ENCODE measurements at places on chromosomes 1 and 21.

- DNase-seq: peak; percentile 63
Observed at GRCh38 chr1:182206626-182207239, 145.2 kb upstream of the ZNF648 start.

DNA sequence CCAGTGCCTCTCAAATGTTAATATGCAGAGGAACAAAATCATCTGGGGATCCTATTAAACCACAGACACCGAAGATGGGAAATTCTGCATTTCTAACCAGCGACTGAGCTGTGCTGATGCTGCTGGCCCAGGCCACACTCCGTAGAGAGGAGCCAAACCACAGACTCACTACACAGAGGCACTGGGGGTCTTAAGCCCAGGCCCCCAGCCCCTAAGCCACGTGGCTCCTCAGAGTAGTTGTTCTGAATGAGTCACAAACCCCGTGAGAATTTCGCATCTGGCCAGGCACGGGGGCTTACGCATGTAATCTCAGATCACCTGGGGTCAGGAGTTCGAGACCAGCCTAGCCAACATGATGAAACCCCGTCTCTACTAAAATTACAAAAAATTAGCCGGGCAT, 2.8 kb upstream of the CELA2A start:
- no peak for DNase-seq

DNA sequence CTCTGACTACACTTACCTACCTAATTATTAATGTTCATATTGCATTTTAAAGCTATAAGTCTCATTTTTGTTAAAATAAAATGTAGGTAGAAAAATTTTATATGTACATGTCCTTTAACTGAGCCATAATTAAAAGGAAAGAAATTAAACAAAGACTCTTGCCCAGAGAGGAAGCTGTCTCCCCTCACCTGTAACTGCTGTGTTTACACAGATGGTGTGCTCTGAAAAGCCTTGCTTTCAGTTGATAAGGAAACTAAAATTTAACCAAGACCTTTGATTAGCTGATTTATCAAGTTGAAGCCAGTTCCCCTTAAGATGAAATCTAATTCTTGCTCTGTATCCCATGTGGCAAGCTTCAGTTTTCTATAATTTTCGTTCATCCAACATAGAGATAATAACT, 213.5 kb downstream of the LYPLAL1 start:
- no peak for DNase-seq

DNA sequence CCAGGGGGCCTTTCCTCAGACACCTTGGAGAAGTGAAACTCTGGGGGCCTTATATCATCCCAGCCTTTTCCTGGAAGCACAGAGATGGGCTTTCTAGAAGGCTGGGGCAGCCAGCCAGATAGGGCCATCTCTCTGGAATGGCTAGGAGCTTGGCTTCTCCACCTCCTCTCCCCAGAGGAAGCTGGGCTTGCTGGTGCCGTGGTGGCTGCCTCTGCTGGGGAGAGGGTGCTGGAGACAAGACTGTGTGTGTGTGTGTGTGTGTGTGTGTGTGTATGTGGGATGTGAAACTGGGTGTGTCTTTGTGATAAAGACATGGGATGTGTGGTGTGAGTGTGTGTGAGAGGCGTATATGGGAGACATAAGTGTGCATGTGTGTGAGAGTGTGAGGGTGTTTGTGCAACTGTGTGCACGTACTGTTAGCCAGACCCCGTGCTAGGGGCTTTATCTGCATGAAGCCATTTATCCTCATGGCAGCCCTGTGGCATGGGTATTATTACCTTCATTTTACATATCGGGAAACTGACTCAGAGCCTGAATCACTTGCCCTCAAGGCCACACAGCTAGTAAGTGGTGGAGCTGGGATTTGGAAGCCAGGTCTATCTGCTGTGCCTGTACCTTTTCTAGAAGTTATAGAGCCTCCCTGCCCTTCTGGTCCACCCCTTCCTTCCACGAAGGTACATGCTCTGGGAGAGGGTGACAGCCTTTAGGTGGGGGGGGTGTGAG, 44.2 kb downstream of the PTPRU start:
- DNase-seq: no peak

- DNase-seq: peak; percentile 87
Observed at GRCh38 chr1:156126043-156126629, 11.6 kb downstream of the LMNA start.

- peak; percentile 79 for DNase-seq
Observed at GRCh38 chr1:19405761-19406487, 79.4 kb downstream of the CAPZB start.

GRCh38 chr1:8651236-8651890, 166.1 kb downstream of the RERE start:
- DNase-seq: no peak

DNA sequence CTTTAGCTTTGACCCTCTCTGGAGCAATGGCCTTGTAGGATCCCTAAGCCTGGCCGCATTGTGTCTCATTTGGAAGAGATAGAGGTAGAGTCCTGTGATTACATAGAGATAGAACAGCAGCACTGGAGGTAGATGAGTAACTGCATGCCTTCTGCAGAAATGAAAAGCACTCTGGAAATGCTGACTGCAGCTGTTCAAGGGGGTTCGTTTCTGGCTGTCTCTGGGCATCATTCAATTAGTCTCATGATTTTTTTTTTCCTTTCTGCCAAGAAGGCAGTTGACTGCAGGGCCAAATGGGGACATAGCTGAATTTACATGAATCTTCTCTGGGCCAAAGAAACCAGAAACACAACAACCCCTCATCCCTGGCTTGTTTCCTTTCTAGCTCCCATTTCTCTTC, 28.1 kb upstream of the SNX27 start:
- no peak for DNase-seq

GRCh38 chr1:22619252-22619651, 17.2 kb upstream of the C1QA start:
- no peak for DNase-seq

DNA sequence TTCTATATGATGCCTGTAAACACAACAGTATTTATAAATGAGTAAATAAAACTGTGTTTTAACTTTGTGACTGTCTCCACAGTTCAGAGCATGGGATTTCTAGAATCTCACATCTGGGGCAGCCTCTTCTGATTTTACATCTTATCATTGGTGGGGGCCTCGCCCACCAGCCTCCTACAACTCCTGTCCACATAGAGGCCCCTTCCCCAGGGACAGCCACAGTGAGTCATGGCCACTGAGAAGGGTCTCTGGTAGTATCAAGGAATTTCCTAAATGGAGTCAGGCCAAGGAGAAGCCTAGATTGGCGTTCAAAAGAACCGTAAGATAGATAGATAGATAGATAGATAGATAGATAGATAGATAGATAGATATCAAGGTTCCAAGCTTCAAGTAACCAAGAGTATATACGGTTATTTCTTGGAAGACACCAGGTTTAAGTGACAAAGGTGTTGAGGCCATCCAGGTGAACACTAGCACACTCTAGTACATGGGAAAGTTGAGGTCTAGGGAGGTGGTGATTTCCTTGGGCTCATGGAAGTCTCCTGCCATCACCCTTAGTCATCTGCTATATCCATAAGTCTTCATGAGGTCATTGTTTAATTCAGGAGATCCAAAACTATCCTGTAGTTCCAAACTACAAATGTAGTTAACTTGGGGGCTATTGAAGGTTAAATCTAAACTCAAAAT, 121.6 kb downstream of the SYT2 start:
- no peak for DNase-seq

DNA sequence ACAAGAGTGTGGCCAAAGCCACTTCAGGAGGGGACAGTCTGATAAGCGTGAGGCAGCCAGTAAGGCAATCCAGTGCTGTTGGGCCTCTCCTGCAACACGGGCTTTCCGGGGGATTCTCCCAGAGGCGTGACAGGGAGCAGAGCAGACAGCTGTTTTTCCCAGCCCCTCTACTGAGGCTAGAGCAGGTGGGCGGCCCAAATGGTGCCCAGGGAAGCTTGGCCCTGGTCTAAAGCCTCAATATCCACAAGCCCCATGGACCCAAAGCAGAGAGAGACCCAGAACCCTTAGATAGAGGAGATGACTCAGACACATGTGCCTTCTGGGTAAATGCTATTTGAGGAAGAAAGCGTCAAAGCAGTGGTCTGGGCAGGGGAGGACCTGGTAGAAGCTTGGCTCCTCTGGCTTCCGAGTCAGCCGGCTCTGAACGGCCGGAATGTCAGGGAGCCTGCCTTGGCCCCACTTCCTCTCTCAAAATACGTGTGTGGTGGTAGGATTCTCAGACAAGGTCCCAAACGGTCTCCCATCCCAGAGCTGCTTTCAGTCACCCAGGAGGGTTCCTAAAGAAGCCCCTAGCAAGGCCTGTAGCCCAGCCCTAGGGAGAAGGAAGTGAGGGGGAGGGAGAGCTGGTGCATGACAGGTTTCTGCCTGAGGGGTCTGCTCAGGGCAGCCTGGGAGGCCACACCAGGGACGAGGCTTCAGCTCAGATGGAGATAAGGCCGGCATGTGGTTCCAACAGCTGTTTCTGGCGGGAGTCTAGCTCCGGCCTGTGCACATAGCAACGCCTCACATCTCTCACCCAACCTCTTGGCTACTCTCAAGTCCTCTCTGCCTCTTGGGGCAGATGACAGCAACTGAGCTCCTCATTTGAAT, 28.8 kb downstream of the PIK3C2B start:
- DNase-seq: no peak

GRCh38 chr1:2404890-2405511, 7.4 kb downstream of the PEX10 start:
- DNase-seq: no peak

GRCh38 chr1:4494558-4494957, 159.9 kb upstream of the AJAP1 start:
- no peak for DNase-seq

DNA sequence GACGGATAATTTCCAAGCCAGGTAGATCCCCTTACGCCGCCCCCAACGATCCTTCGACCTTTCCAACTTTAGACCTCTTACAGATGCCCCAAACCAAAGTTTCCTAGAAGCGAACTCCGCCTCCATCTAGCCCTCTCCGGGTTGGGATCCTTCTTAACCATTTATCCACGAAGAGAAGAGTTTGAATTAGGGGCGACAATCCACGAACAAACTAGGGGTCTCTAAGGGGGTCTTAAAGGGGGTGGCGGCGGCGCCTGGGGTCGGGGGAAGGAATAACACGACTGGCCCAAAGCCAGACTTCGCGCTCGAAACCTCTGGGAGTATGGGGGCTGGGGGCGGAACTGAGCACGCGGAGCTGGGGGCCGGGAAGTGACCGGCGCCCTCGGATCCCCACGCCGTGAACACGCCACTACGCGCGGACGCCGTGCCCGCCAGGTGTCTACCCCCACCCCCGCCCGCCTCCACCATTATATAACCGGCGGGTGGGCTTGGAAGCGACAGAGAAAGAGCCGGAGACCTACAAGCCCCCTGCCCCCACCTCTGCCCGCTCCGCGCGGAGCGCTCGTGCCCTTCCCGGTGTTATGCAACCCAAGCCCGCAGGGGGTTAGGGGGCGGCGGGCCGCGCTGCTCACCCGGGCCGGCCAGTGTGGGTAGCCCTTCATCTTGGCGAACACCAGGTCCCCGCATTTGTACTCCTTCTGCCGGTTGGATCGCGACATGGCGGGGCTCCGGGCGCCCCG, 594 bp downstream of the HDGF start:
- no peak for DNase-seq

DNA sequence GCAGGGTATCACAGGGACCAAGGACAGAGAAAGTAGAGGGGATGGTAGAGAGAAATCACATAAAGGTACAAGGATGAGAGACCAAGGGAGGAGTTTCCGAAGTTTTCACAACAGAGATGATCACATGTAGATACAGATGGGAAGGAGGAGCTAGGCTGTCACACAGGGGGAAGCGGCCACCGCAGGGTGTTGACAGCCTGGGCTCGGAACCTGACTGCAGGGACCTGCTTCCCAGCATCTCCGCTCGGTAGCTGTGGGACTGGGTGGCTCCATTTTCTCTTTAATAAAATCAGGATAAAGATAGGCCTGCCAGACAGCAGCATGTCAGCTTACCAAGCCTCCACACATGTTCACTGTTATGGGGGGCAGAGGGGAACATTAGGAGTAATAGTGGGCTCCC, 32.3 kb downstream of the CDCA8 start:
- DNase-seq: no peak

DNA sequence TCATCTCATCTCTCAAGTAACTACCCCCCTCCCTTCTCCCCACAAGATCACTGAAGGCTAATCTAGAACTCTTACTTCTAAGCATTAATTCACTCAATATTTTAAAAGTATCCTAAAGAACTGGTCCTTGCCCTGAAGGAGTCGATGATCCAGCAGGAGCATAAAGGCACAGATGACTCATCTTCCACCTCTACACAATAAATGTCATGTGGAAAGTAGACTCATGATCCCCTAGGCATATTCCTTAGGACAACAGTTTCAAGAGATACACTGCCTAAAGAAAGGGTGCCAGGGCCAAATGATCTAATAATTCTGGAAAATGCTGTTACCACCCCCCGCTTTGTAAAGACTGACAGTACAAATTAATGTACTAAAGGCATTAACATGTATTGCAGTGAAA, 85.8 kb upstream of the DIRAS3 start:
- DNase-seq: no peak

- DNase-seq: no peak
Observed at GRCh38 chr21:42039470-42039901, 29.3 kb upstream of the ZBTB21 start.

GRCh38 chr1:22919341-22920025, 53.2 kb downstream of the LACTBL1 start:
- DNase-seq: no peak

DNA sequence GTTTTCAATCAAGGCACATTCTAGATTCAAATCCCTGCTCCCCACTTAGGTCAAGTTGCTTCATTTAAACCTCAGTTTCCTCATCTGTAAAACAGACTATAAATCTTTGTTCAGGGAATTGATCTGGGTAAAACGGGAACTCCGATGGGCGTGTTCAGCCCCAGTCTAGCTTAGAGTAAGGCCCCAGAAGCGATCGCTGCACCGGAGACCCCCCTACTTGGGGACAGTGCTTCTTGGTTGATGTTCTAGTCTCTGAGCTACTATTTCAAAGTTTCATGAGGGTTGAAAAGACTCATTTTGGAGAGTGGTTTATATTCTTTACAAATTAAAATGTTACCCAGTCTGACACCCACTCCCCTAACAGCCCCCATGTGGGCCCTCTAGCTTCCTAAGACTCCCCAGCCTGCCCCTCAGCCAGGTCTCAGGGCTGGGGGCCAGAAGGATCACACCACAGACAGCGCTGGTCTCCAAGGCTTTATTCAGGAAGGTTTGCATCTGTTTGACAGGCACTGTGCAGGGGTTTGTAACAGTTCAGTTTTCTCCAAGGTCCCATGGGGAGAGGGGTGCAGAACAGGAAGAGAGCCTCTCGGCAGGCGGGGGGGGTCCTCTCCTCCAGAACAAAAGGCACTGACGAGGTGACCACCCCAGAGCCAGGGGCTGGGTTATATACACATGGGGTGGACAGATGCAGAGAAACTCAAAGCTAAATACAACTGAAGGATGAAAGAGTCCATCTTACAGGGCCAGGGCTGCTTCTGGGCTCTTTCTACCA, 82.9 kb downstream of the STUM start:
- no peak for DNase-seq

DNA sequence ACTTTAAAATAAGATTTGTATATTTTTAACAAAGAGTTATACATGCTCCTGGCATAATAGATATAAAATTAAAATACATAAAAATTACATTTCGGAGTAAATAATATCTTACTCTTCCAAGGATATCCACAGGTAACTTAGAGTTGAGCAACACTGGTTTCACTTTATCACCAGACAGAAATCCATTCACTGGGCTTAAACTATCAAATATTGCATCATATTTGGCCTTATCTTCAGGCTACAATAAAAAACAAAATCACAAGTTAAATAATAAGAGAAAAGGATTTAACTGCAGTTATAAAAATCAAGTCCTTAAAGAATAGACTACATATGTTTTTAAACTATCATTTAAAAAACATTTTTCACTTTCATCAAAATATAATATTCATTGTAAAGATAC, 55.5 kb downstream of the EPS15 start:
- DNase-seq: no peak

- DNase-seq: no peak
Observed at GRCh38 chr1:169779970-169780369, 14.7 kb downstream of the METTL18 start.

GRCh38 chr1:185112356-185112755, 44.4 kb downstream of the TRMT1L start:
- no peak for DNase-seq

Measured in muscle of arm (tissue), 14 donors.